Right atrium auricular region (tissue), 2 donors: ENCODE measurements at places on chromosomes 6 and 20. TPM values are rescaled to one million over a fixed set of nuclear protein-coding genes. Genes with fewer than 3 reads are reported as not detected.

Gene BPIFB2
- total RNA-seq, result not detected

Gene IMPG1
- total RNA-seq, result not detected

Gene PI16
- 48.5 TPM for total RNA-seq

Gene CPNE1
- 39.2 TPM for total RNA-seq

DNA sequence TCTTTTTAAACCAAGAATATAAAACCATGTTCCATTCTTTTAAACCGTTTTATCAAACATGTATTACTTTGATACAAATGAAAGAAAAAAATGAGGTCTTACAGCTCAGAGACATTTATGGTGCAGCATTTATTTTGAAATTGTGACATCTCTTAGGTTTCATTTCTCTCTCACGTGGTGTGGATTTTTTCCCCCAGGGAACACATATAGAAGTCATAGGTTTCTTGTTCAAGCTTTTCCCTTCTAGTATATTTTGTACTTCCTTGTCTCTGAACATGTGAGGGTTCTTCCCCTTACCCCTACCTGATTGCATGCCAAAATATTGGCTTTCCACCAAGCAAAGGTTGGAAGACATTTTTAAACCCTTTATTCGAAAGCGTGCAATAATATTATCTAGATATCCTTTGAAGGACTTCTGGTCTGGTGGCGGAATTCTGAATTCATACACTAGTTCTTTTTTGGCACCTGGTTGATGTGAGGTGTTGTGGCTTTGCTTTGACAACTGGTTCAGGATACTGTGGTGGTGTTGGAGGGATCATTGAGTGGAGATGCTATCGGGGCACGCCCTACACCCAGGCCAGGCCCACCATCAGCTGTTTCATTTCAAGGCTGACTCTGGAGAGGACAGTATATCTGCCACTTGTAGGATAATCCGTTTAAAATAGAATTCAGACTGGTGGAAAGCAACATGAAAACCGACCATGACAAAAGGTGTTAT, 5.6 kb upstream of the FAM50B start:
- H3K36me3 ChIP-seq, result no peaks in the 10 kb centered on the region
- no peak overlapping the region for H3K27ac ChIP-seq
- no peaks in the 10 kb centered on the region for H3K27me3 ChIP-seq
- H3K4me1 ChIP-seq, result no peaks in the 10 kb centered on the region
- no peak for DNase-seq
- H3K4me3 ChIP-seq, result no peak overlapping the region

- peaks cover 8% of the 10 kb centered on the region for H3K36me3 ChIP-seq
- no peaks in the 10 kb centered on the region for H3K27me3 ChIP-seq
- no peak overlapping the region for H3K4me3 ChIP-seq
- no peak for DNase-seq
- H3K27ac ChIP-seq, result no peak overlapping the region
Measured at GRCh38 chr20:2130062-2130591, 28.5 kb downstream of the STK35 start.

Gene ADGRF5
- total RNA-seq, result 59.4 TPM

- no peaks in the 10 kb centered on the region for H3K27me3 ChIP-seq
- H3K36me3 ChIP-seq, result no peaks in the 10 kb centered on the region
- no peak overlapping the region for H3K27ac ChIP-seq
- H3K4me3 ChIP-seq, result no peak overlapping the region
- no peak for DNase-seq
- H3K4me1 ChIP-seq, result no peaks in the 10 kb centered on the region
Measured at GRCh38 chr6:61886608-61887259, 399.3 kb downstream of the KHDRBS2 start.

DNA sequence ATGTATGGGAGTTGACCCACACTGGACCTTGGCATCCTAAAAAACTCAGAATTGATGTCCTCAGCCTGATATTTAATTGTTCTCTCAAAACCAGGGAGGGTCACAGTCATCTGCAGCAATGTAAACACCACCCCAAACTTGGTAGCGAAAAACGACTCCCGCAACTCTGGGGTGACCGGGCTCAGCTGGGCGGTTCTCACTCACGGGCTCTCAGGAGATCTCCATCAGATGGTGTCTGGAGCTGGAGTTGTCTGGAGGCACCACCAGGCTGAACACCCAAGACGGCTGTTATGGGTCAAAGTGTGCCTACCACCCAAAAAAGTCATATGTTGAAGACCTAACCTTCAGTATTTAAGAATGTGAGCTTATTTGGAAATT, 50.9 kb upstream of the NXT1 start:
- no peak overlapping the region for H3K27ac ChIP-seq
- H3K4me1 ChIP-seq, result no peaks in the 10 kb centered on the region
- H3K27me3 ChIP-seq, result no peaks in the 10 kb centered on the region
- DNase-seq, result no peak
- H3K4me3 ChIP-seq, result no peak overlapping the region

Gene C20orf202
- 0.20 TPM for total RNA-seq

Gene TPBG
- total RNA-seq, result 16.7 TPM

- no peak overlapping the region for H3K27ac ChIP-seq
- no peaks in the 10 kb centered on the region for H3K4me1 ChIP-seq
- H3K36me3 ChIP-seq, result no peaks in the 10 kb centered on the region
- no peaks in the 10 kb centered on the region for H3K27me3 ChIP-seq
- H3K4me3 ChIP-seq, result no peak overlapping the region
Measured at GRCh38 chr6:145838305-145838704, 23.7 kb upstream of the FBXO30 start.

DNA sequence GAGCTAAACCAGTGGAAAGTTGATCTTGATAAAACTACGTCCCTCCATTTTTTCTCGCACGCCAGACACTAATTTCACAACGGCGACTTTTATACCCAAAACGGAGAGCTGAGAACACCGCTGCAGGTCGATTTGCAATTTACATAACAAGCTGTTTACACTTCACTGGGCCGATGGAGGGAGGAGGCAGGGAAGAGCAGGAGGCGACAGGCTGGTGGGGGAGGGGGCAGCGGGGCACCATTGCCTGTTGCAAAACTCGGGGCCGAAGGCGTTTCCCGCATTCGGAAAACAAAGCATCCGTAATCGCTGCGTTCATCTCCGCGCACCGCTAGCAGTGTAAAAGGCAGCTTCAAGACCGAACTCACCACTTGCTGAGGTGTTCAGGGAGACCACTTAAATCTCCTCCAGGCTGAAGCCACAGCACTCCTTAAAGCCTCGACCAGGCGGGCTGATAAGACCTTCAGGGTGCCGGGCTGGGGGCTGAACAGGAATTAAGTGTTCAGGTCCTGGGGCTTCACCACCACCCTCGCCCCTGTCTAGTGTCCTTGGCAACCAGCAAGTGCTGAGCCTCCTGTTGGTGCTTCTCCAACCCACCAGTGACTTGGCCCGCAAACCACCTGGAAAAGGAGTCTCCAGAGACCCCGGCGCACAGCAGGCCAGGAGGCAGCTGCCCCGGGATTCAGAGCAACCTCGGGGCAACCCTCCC, 2.0 kb upstream of the FOXC1 start:
- H3K27ac ChIP-seq, result no peak overlapping the region
- DNase-seq, result no peak

DNA sequence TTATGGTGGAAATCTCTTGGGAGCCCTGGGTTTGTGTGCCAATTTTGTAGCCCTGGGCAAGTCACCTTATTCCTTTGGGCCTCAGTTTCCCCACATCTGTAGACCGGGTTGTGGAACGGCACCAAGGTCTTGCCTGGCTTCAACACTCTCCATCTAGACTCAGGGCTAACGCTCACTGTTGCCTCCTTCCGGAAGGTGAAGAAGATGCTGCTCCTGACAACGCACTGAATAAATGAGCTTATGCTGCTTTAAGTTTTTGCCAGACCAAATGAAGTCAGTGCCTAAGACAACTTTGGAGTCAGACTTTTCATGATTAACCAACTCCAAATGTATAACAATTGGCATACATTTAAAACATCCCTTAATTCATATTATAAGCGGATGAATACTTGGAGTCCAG, 53.1 kb downstream of the PSMG4 start:
- no peaks in the 10 kb centered on the region for H3K27me3 ChIP-seq
- H3K4me3 ChIP-seq, result no peak overlapping the region

DNA sequence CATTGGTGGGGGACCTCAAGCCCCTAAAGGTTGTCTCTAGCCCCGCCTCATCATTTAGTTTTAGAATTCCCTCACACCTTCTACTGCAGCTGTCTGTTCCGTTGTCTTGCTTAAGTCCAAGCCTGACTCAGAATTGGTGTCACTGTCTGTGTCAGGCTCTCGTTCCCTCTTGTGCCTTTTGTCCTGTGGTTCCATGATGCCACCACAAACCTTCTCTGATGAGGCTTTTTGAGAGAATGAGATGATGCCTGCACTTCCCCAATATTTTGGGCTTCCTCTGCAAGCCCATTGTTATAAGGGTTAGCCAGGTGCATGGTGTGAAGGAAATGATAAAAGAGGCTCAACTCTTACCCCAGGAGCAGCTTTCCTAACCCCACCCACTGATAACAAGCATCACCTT, 8.1 kb upstream of the AKIRIN2 start:
- DNase-seq, result no peak
- no peaks in the 10 kb centered on the region for H3K27me3 ChIP-seq
- no peaks in the 10 kb centered on the region for H3K4me1 ChIP-seq
- no peaks in the 10 kb centered on the region for H3K36me3 ChIP-seq

GRCh38 chr6:52186075-52186474, at the start of gene IL17A:
TSS of gene IL17A (plus strand) at chr6:52186375. CDS start at chr6:52186432, 57 bp downstream.
- no peaks in the 10 kb centered on the region for H3K27me3 ChIP-seq
- no peaks in the 10 kb centered on the region for H3K36me3 ChIP-seq
- no peak for DNase-seq
- H3K27ac ChIP-seq, result no peak within 1 kb of the TSS

Gene CDSN
- total RNA-seq, result not detected

Gene VEGFA
- total RNA-seq, result 132 TPM

DNA sequence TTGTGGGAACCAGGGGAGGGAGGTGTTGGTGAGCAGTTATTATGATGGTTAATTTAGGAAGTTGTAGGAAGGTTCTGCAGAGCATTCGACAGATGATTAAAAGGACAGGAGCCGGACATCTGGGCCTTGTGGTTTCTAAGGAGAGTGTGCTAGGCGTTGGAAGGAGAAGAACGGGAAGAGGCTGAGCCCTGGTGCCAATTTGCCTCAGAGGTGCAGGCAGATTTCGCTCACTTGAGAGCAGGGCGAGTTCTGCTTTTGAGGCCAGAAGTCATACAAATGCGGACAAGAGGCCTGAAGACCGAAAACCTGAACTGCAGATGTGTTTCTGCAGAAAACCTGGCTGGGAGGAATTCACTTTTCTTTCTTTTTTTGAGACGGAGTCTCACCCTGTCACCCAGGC, 30.5 kb upstream of the RPS6KA2 start:
- no peak overlapping the region for H3K4me3 ChIP-seq
- DNase-seq, result no peak

Gene CCM2L
- total RNA-seq, result 8.1 TPM

Gene RNF182
- total RNA-seq, result 0.67 TPM

Gene FAM83D
- 2.2 TPM for total RNA-seq

GRCh38 chr6:148963738-148964137, 216.9 kb downstream of the UST start:
- no peak for DNase-seq
- H3K36me3 ChIP-seq, result no peaks in the 10 kb centered on the region
- H3K4me3 ChIP-seq, result no peak overlapping the region
- H3K27ac ChIP-seq, result no peak overlapping the region
- H3K4me1 ChIP-seq, result no peaks in the 10 kb centered on the region

DNA sequence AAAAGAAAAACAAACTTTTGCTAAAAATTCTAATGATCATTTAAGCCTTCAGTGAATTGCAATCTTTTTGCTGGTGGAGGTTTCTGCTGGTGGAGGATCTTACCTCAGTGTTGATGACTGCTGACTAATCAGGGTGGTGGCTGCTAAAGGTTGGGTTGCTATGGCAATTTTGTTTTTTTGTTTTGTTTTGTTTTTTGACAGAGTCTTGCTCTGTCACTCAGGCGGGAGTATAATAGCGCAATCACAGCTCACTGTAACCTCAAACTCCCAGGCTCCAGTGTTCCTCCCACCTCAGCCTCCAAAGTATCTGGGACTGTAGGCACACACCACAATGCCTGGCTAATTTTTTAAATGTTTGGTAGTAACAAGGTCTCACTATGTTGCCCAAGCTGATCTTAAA, 94.7 kb downstream of the ANKRD6 start:
- H3K27ac ChIP-seq, result no peak overlapping the region
- no peaks in the 10 kb centered on the region for H3K4me1 ChIP-seq

GRCh38 chr20:11235058-11235457, 561.3 kb upstream of the JAG1 start:
- H3K4me1 ChIP-seq, result peaks cover 11% of the 10 kb centered on the region
- H3K27me3 ChIP-seq, result no peaks in the 10 kb centered on the region
- H3K36me3 ChIP-seq, result no peaks in the 10 kb centered on the region
- H3K27ac ChIP-seq, result no peak overlapping the region
- no peak overlapping the region for H3K4me3 ChIP-seq

- no peak overlapping the region for H3K4me3 ChIP-seq
- no peaks in the 10 kb centered on the region for H3K36me3 ChIP-seq
- no peak for DNase-seq
- no peaks in the 10 kb centered on the region for H3K4me1 ChIP-seq
- H3K27ac ChIP-seq, result no peak overlapping the region
- H3K27me3 ChIP-seq, result no peaks in the 10 kb centered on the region
Measured at GRCh38 chr6:75855052-75855451, 106.0 kb downstream of the MYO6 start.

Gene VSX1
- not detected for total RNA-seq

Gene ATG5
- 18.0 TPM for total RNA-seq

DNA sequence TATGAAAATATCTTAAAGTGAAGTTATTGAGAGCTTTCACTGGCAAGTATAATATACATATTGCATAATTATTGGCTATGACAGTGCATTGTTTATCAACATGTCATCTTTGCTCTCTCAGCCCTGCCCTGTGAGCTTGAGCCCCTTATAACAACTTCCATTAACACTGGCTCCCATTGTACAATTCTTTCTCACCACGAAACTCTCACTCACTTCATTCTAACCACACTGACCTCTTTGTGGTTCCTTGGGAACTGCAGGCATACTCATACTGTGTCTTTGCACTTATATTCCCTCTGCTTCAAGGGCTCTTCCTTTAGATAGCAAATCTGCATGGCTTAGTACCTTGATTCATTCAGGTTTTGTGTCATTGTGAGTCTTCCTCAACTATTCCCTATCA, 411.8 kb downstream of the CDKAL1 start:
- H3K27ac ChIP-seq, result no peak overlapping the region
- no peaks in the 10 kb centered on the region for H3K27me3 ChIP-seq
- no peak overlapping the region for H3K4me3 ChIP-seq
- DNase-seq, result no peak
- no peaks in the 10 kb centered on the region for H3K4me1 ChIP-seq

DNA sequence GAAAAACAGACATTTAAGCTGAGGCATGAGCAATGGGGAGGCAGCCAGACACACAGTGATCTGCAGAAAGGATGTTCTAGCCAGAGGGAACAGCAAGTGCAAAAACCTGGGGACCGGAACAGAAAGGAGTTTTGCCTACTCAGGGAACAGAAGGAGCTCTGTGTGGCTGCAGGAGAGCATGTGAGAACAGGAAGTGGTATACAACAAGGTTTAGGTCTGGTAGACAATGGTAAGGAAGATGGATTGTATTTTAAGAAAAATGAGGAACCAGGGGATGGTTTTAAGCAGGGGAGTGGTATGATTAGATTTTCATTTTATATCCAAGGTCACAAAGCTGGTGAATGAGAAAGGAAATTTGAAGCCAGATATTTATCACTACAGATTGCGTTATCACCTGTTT, 157.5 kb downstream of the UNC5CL start:
- no peaks in the 10 kb centered on the region for H3K27me3 ChIP-seq
- no peaks in the 10 kb centered on the region for H3K4me1 ChIP-seq
- DNase-seq, result no peak
- no peaks in the 10 kb centered on the region for H3K36me3 ChIP-seq
